ENCODE measurements at places on chromosomes 5 and 9. TPM values are rescaled to one million over a fixed set of nuclear protein-coding genes. Genes with fewer than 3 reads are reported as not detected.

Gene NKD2
- total RNA-seq: 2.3 TPM

Gene SHC3
- 0.53 TPM for total RNA-seq

DNA sequence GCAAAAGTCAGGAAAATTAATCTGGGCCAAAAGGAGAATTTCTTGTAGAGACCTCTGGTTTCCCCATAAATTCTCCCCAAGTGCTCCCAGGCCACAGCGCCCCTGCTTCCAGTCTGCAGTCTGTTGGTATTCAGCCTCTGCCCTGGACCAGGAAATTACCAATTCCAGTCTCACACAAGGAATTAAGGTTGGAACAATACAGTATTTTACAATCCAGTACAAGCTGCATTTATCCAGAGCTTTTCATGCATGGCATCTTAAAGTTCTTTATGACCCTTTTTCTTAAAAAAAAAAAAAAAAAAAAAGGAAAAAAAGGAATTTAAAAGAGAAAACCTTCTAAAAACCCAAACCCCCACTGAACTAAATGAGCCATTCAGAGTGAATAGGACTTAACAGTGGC lies 139.6 kb upstream of the RANBP3L start:
- no peak overlapping the region for H3K4me3 ChIP-seq
- H3K27me3 ChIP-seq: no peaks in the 10 kb centered on the region
- peaks cover 2% of the 10 kb centered on the region for H3K4me1 ChIP-seq
- H3K36me3 ChIP-seq: no peaks in the 10 kb centered on the region

DNA sequence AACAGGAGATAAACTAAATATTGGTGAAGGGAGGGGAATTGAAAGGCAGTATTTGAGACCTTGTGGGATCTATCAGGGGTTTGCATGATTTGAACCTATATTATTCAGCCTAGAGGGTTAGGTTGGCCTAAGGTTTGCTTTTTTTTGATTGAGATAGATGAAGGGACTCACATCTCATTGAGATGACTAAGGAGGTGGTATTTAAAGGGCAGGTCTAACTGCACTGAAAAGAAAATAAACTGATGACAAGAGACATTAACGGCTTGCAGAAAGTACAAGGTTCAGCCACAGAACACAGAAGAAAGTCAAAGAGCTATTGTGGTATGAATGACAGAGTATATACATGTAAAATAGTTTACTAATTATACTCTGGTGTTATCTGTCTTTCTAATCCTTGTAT lies 412.7 kb downstream of the CDH10 start:
- H3K36me3 ChIP-seq: no peaks in the 10 kb centered on the region
- DNase-seq: no peak
- H3K27me3 ChIP-seq: no peaks in the 10 kb centered on the region
- H3K4me1 ChIP-seq: no peaks in the 10 kb centered on the region
- no peak overlapping the region for H3K27ac ChIP-seq
- no peak overlapping the region for H3K4me3 ChIP-seq

GRCh38 chr5:142771666-142772065 lies 1.5 kb downstream of the ARHGAP26 start:
- peak overlapping the region; percentile 97 for H3K4me3 ChIP-seq
- H3K4me1 ChIP-seq: peaks cover 13% of the 10 kb centered on the region
- H3K36me3 ChIP-seq: no peaks in the 10 kb centered on the region

- no peaks in the 10 kb centered on the region for H3K36me3 ChIP-seq
- no peak overlapping the region for H3K4me3 ChIP-seq
- peak; percentile 61 for DNase-seq
- H3K4me1 ChIP-seq: peaks cover 23% of the 10 kb centered on the region
- H3K27me3 ChIP-seq: no peaks in the 10 kb centered on the region
These were observed 36.3 kb upstream of the FGF1 start for GRCh38 chr5:142722146-142722545.

- H3K27me3 ChIP-seq: no peaks in the 10 kb centered on the region
- H3K4me1 ChIP-seq: peaks cover 3% of the 10 kb centered on the region
- no peak overlapping the region for H3K4me3 ChIP-seq
- peaks cover 10% of the 10 kb centered on the region for H3K36me3 ChIP-seq
These were observed 88.0 kb downstream of the PLPP1 start for GRCh38 chr5:55446640-55447351.

Gene LMX1B
- total RNA-seq: 1.0 TPM

Gene TMOD1
- total RNA-seq: 46.1 TPM

DNA sequence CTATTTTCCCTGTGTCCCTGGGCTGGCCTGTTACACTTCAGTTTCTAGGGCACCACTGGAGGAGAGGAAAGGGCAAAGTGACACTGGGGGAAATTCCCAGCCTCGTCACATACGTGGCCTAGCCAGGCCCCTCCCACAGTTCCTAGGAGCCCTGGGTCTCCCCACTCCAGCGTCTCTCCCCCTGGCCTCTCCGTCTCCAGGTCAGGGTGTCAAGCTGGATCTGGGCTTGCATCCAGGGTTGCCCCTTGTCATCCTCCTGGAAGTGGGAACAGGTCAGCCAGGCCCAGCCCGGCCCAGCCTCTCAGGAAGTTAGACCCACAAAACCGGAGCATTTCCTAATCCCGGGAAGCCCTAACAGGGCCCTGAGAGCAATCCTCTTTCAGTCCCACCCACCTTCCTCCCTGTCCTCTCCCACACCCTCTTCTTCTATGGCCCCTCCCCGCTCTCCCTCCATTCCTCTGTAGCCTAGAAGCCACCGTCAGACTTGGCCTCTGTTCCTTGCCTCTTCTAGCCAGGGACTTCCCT lies 4.7 kb upstream of the TNIP1 start:
- no peaks in the 10 kb centered on the region for H3K27me3 ChIP-seq
- H3K36me3 ChIP-seq: no peaks in the 10 kb centered on the region
- H3K4me1 ChIP-seq: peaks cover 50% of the 10 kb centered on the region
- H3K27ac ChIP-seq: peak overlapping the region; percentile 73

DNA sequence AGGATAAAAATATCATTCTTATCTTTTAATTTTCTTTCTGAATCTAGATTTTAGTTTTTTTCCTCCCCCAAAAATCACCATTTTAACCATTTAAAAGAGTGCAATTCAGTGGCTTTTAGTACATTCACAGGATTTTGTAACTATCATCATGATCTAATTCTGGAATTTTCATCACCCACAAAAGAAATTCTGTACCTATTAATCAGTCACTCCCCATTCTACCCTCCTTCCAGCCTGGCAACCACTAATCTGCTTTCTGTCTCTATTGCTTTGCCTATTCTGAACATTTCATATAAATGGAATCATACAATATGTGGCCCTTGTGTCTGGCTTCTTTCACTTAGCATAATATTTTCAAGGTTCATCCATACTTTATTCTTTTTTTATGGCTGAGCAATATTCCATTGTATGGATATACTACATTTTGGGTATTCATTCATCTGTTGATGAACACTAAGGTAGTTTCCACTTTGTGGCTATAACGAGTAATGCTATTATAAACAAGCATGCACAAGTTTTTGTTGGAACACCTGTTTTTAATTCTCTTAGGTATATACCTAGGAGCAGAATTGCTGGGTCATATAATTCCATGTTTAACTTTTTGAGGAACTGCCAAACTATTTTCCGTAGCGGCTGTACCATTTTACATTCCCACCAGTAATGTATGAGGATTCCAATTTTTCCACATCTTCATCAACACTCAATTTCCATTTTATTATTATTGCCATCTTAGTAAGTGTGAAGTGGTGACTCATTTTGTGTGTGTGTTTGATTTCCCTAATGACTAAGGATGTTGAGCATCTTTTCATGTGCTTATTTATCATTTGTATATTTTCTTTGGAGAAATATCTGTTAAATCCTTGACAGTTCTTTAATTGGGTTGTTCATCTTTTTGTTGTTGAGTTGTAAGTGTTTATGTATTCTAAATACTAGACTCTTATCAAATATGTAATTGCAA lies 340.3 kb downstream of the CWC27 start:
- no peaks in the 10 kb centered on the region for H3K36me3 ChIP-seq
- H3K27ac ChIP-seq: no peak overlapping the region
- no peaks in the 10 kb centered on the region for H3K27me3 ChIP-seq
- H3K4me3 ChIP-seq: no peak overlapping the region

DNA sequence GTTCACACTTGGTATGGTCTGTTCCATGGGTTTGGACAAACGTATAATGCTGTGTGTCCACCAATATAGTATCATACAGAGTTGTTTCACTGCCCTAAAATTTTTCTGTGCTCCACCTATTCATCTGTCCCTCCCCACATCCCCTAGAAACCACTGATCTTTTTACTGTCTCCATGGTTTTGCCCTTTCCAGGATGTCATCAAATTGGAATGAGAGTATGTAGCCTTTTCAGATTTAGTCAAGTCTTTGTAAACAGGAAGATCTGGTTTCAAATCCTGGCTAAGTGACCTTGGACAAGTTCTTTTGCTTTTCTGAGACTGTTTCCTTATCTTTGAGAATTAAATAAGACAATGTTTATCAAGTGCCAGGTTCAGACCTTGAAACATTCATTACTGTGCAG lies 13.2 kb upstream of the LVRN start:
- no peak overlapping the region for H3K4me3 ChIP-seq
- H3K27me3 ChIP-seq: no peaks in the 10 kb centered on the region
- peaks cover 3% of the 10 kb centered on the region for H3K4me1 ChIP-seq
- no peak overlapping the region for H3K27ac ChIP-seq

- no peak overlapping the region for H3K27ac ChIP-seq
- H3K27me3 ChIP-seq: no peaks in the 10 kb centered on the region
- H3K4me1 ChIP-seq: no peaks in the 10 kb centered on the region
- no peaks in the 10 kb centered on the region for H3K36me3 ChIP-seq
These were observed 46.8 kb downstream of the ITGA2 start for GRCh38 chr5:53035868-53036381.

Gene TMC1
- 0.49 TPM for total RNA-seq

DNA sequence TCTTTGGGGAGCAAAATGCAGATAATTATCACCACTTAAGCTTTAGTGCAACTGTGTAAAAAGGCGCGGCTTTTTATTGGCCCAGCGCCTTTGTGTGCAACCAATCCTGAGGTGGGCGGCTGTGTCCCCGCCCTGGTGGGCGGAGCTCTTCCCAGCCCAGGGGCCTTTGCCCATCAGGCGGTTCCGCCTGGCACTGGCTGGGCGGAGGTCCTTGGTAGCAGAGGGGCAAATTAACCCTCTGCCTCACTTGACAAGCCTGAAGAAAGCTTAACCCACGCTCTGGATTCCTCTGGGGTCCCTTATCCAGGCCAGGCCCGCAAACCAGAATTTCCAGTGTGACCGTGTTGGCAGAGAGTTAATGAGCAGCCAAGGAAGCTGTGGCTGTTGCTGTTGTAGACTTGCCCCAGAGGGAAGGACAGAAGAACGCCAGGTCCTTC lies 12.8 kb upstream of the NIPAL4 start:
- H3K4me1 ChIP-seq: peaks cover 14% of the 10 kb centered on the region
- no peak for DNase-seq
- H3K27me3 ChIP-seq: no peaks in the 10 kb centered on the region
- H3K27ac ChIP-seq: no peak overlapping the region
- H3K36me3 ChIP-seq: no peaks in the 10 kb centered on the region

DNA sequence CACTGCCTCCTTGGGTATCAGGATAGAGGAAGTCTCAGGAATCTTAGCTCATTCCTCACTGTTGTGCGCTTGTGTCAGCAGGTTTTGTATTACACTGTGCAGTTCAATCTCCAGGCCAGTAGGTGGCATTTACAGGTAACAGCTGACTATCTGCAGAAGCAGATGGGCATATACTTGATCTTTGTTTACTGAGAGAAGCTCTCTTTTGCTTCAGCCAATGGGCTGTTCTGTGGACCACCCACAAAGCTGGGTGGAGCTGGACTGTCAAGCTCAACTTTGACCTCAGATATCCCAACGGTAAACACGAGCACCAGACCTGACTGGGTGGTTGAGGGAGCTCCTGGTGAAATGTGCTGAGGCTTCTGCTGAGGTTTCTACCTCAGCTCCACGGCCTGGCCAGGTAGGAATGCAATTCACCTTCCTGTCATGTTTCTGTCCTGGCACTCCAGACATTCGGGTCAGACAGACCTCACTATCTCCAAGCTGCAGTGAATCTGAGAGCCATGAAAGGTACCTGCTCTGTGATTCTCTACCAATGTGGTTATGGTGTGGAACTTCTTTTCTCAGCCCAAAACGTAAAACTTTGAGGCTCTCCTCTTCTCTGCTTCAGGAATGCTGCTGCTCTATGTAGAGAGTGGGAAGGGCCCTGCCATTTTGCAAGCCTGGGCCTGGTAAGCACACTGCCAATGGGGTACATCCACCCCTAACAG lies 167.9 kb upstream of the ACTBL2 start:
- no peak overlapping the region for H3K4me3 ChIP-seq
- H3K27ac ChIP-seq: no peak overlapping the region
- H3K27me3 ChIP-seq: no peaks in the 10 kb centered on the region
- H3K36me3 ChIP-seq: no peaks in the 10 kb centered on the region
- peaks cover 2% of the 10 kb centered on the region for H3K4me1 ChIP-seq

Gene TMEM232
- 2.7 TPM for total RNA-seq

Gene PRDM9
- total RNA-seq: not detected

Gene FAM221B
- total RNA-seq: not detected

Gene KLF9
- 1.4 TPM for total RNA-seq

GRCh38 chr9:136720898-136721338 lies 8.5 kb downstream of the DIPK1B start:
- no peak for DNase-seq
- H3K4me1 ChIP-seq: peaks cover 42% of the 10 kb centered on the region
- peak overlapping the region; percentile 59 for H3K27ac ChIP-seq
- no peak overlapping the region for H3K4me3 ChIP-seq
- no peaks in the 10 kb centered on the region for H3K27me3 ChIP-seq
- H3K36me3 ChIP-seq: peaks cover 52% of the 10 kb centered on the region

DNA sequence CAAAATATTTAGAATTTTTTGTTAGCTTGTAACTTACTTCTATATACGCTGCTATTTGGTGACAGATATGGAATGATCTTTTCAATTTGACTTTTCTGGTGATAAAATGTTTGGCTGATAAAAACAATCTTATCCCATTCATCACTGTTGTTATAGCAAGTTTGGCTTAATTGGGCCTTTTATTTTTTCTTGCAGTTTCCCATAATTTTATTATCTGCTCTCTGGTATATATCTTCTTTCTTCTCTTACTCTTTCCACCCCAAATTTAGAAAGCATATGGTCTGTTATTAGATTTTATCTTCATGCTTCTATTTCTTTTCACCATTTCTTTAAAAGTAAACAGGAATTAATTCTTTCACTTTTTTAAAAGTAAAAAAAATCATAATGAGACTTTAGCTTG lies 474.4 kb downstream of the TLE1 start:
- H3K4me1 ChIP-seq: no peaks in the 10 kb centered on the region
- H3K4me3 ChIP-seq: no peak overlapping the region
- no peak overlapping the region for H3K27ac ChIP-seq
- DNase-seq: no peak

Gene C5orf52
- not detected for total RNA-seq

GRCh38 chr9:135065804-135066203 lies 21.7 kb upstream of the OLFM1 start:
- DNase-seq: no peak
- no peaks in the 10 kb centered on the region for H3K36me3 ChIP-seq
- no peak overlapping the region for H3K4me3 ChIP-seq
- H3K27ac ChIP-seq: no peak overlapping the region

GRCh38 chr5:23977997-23978396 lies 470.6 kb downstream of the PRDM9 start:
- H3K4me1 ChIP-seq: no peaks in the 10 kb centered on the region
- no peak overlapping the region for H3K27ac ChIP-seq
- no peaks in the 10 kb centered on the region for H3K27me3 ChIP-seq
